ENCODE measurements at places on chromosomes 4 and X.

DNA sequence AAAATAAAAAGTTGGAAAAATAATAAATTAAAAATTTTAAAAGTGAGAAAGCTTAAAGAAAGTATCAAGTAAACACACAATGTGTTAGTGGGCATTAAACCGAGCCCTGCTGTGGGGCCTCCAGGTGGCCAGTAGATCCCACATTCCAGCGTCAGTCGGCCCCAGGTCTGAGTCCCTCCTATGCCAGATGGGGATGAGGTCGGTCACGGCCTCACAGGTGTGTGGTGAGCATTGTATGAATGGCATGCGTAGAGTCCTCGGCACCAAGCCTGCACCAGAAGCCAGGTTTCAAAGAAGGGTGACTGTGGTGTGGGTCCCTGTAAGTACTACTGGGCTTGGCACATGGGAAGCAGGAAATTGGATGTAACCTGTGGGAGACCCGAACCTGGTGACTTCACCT, 75.6 kb upstream of the MSX1 start:
- no peak for DNase-seq

DNA sequence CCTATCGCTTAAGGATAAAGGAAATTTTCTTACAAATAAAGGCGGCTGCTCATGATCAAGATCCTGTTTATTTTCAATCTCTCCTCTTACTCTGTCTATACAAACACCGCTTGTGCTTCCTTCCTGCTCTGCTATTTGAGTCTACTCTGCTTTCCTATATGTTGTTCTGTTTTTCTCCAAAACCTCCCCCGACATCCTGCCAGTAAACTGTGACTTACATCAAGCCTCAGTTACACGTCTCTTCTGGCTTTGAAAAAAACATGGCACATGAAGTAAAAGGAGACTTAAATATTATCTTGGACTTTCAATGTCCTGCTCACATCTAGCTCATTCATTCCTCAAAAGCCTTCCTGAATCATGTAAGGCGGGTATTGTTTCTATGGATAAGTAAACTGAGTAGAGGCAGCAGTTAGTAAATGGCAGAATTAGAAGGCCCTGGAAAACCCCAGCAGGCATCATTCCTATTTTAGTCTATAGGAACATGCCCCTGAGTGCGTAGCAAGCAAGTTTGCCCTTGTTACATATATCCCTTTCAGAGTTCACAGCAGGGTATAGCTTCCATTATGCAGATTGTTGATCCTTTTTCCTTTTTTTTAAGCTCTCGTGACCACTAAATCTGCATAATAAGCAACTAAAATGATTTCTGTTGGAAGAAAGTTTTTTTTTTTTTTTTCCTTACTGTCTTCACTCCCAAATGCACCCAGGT, 280.1 kb downstream of the RAPGEF2 start:
- no peak for DNase-seq

DNA sequence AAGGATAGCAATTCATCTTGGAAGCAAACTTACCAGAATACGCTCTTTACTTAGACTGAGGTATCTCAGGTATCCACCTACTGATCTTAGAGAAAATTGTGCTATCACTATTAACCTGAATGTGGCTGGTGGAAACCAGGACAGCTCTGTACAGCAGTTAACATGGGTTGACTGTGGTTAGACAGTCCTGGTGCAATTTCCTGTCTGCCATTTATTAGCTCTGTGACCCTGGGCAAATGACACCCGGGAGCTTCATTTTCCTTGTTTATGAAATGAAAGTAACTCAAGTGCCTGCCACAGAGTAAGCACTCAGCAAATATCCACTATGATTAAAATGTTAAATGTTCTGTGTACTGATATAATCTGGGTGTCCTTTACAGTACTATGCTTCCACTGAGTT, 60.0 kb downstream of the SMC1A start:
- no peak for DNase-seq

GRCh38 chr4:123014038-123014437, 91.6 kb upstream of the NUDT6 start:
- no peak for DNase-seq

DNA sequence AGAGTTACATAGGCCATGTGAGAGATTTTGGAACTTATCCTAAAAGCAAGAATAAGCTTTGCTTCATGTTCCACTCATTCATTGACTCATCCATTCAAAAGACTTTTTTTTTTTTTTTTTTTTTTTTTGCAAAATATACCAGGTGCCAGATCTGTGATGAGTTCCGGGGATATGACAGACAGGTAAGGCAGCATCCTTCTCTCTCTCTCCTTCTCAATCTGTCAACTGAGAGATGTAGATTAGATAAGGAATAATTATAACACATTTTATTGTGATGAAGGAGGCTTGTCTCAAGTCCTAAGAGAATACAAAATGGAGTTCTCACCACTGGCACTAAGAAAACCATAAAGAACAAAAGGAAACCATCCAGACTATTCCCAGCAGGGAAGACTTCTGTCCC, 190.2 kb upstream of the CPEB2 start:
- no peak for DNase-seq

- no peak for DNase-seq
Observed at GRCh38 chr4:154348657-154349056, 142.9 kb downstream of the DCHS2 start.

DNA sequence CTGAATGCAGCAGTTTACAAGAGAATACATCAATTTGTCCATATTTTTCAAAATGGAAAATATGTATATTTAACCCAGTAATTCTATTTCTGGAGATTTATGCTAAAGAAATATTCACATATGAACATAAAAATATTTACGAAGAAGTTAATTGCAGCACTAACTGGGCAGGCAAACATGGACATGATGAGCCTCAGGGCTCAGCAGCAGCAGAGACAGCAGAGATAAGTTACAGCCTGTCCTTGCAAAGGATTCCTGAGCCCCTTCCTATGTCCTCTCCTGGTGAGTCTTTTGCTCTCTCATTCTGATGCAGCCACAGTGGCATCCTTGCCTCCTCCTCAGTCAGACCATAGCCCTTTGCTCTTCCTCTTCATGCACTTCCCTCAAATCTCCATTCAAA, 680.6 kb upstream of the CPEB2 start:
- DNase-seq = no peak

- DNase-seq = no peak
Observed at GRCh38 chrX:25344161-25344936, 328.6 kb upstream of the ARX start.

- DNase-seq = no peak
Observed at GRCh38 chr4:150366487-150366999, 215.4 kb upstream of the MAB21L2 start.

DNA sequence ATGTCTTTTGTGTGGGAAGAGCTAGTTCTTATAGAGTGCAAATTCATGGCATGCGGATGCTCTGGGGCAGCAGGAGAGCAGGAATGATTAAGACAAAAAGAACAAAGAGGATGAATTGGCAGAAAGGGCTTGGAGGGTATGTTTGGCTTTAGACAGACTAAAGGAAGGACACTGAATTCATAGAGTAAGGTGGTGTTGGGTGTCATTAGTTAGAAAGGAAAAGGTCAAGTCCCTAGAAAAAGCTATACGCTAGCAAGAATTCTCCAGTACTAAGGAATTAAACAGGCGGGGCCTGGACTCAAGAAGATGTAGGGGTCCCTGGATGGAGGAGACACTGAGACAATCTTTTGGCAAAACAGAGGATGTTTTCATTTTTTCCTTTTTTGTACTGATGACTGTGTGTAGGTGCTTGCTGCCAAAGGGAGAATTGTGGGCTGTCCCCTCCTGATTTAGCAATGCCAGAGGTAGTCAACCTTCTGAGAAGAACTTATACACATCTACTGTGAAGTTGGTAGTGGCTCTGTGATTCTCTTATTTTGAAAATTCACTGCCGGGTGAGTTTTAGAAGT, 391.0 kb downstream of the SPRY1 start:
- DNase-seq = no peak

DNA sequence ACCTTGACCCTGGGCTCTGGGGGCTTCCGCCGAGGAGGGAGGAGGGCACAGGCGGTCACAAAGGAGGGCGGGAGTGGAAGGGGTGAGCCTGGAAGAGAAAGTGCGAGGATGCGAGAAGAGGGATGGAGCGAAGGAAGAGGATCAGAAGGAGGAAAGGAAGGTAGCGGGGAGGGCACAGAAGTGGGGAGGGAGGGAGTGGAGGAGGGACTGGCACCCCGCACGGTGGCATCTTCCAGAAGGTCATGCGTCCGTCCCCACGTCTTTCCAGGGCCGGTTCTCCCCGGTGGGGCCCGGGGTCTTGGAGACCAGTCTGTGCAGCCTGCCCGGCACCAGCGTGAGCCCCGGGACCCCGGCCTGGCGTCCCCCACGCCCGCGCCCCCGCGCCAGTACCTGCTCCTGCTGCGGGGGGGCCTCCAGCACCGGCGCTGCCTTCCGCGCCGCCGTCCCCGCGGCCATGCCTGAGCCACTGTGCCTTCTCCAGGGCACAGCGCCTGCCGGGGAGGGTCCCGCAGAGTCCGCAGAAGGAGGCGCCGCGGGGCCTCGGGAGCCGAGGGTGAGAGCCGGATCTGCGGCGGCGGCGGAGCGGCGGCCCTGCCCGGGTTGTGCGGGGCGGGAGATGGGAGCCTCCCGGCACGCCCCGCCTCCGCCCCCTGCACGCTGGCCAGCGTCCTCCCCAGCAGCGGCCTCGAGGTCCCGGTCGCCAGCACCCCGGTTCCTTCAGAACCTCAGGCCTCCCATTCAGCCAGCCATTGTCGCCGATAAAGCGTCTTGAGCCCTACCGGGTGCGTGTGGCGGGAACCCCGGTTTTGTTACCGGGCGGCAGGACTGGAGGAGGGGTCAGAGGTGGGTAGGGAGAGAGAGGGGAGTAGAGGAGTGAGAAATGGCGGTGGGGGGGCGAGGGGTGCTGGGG, at the start of gene RNF175:
Gene RNF175 (minus strand): TSS at position 618 of the 910 bp plus-strand sequence. CDS start 162 bp downstream, at position 456.
- DNase-seq = no peak

- no peak for DNase-seq
Observed at GRCh38 chr4:188971125-188971524, 831.9 kb downstream of the TRIML1 start.

DNA sequence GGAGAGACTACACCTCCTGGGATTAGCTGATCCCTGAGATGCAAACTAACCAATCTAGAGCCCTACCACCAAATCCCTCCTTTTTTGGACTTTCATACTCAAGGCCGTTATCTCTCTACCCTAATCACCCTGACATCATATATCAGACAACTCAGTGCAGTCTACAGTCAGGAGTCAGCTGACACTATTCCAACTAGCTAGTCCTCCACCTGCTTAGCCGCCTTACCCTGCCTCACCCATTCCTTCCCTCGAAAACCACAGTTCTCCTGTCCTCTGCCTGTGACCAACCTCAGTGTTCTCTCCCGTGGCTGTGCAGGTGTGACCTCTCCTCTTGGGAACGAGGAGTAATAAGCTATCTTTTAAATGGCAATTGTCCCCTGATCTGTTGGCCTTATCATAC, 1.8 kb upstream of the PPEF2 start:
- DNase-seq = no peak

GRCh38 chr4:74623041-74623440, 171.3 kb downstream of the BTC start:
- DNase-seq = no peak

GRCh38 chr4:21801661-21802385, 146.7 kb downstream of the KCNIP4 start:
- DNase-seq = no peak

DNA sequence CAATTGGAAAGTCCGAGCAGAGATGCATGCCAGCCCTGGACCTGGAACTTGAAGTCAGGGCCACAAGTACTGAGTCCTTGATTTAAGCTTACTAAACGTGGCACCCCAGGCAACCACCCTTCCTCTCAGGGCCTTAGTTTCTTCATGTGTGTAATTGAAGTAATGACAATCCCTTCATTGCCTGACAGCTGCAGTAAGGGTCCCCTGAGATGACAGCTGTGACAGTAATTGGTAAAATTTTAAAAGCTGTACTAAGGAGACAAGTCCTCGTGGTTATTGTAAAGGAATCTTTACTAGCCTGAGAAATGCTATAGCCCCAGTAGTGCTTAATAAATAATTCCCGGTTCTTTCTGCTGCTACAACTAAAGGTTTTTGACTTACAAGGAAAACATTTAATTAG, 175.1 kb upstream of the RADX start:
- no peak for DNase-seq

DNA sequence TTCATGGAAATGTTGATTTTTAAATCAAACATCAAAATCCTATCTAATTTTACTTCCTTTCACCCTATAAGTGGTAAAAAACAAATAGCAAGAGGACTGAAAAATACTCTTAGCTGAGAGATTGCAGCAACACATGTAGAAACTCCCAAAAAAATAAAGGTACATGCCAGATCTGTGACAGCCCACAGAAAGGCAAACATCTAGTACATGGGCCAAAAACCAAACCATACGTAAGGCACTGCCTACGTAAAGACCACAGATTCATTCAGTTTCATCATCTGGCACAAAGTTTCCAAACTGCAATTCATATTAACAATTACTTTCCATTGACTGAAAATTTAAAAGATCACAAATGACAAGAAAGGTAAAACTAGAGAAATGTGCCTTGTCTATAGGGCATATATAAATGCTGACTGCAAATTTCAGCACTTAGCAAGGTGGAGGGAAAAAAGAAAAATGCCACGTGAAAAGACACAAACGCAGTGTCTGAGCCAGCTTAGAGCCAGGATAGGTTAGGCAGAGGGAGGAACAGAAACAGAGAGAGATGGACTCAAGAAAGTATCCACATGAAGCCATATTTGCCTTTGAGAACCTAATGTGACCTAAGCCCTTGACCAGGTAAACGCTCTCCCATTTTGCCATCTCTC, 88.1 kb downstream of the TSPAN5 start:
- no peak for DNase-seq

DNA sequence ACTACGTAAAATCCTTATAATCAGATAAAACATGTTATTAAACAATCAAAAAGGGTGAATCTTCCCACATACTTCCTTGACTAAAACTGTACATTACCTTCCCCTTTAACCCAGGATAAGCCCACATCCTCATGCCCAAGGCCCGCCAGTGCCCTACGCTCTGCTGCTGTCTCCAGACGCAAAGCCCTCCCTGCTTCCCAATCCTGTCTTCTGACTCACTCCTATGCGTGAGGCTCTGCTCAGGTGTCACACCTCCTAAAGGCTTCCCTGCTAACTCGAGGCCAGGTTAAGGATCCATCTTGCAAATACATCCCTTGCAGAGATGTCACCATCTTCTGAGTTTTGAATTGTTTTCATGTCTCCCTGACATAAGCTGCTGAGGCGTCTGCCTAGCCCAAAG, 61.6 kb downstream of the STX18 start:
- no peak for DNase-seq

DNA sequence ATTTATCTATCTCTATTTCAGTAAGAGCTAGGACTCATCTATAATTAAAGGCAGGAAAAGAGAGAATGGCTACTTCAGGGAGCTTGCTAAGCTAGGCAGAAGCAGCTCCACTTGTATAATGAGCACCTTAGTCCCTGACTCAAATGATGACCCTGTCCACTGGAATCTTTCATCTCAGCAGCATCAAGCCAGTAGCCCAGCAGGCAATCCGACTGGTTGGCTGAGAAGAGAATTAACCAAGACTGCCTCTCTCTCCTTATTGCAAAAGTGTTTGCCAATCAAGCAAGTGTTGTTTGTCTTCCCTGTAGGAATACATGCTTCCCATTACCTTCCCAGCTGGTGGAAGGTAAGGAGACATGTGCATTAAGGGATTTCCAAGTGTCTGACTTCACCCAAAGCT, 3.9 kb upstream of the SPOCK3 start:
- DNase-seq = no peak

GRCh38 chrX:124488412-124489161, 142.2 kb downstream of the SH2D1A start:
- DNase-seq = no peak

GRCh38 chrX:119376312-119376711, 22.8 kb upstream of the SLC25A43 start:
- no peak for DNase-seq

- no peak for DNase-seq
Observed at GRCh38 chrX:1554469-1555210, 17.7 kb upstream of the P2RY8 start.

- no peak for DNase-seq
Observed at GRCh38 chr4:167602157-167602556, 367.9 kb upstream of the SPOCK3 start.

- DNase-seq = no peak
Observed at GRCh38 chrX:23317799-23318724, 16.6 kb upstream of the PTCHD1 start.
